Adrenal gland (tissue), 19 donors: ENCODE measurements at places on chromosomes 1 and 21. TPM values are rescaled to one million over a fixed set of nuclear protein-coding genes. Genes with fewer than 3 reads are reported as not detected.
A peak's percentile ranks its signal among the peaks of the same experiment; 100 is the strongest.

DNA sequence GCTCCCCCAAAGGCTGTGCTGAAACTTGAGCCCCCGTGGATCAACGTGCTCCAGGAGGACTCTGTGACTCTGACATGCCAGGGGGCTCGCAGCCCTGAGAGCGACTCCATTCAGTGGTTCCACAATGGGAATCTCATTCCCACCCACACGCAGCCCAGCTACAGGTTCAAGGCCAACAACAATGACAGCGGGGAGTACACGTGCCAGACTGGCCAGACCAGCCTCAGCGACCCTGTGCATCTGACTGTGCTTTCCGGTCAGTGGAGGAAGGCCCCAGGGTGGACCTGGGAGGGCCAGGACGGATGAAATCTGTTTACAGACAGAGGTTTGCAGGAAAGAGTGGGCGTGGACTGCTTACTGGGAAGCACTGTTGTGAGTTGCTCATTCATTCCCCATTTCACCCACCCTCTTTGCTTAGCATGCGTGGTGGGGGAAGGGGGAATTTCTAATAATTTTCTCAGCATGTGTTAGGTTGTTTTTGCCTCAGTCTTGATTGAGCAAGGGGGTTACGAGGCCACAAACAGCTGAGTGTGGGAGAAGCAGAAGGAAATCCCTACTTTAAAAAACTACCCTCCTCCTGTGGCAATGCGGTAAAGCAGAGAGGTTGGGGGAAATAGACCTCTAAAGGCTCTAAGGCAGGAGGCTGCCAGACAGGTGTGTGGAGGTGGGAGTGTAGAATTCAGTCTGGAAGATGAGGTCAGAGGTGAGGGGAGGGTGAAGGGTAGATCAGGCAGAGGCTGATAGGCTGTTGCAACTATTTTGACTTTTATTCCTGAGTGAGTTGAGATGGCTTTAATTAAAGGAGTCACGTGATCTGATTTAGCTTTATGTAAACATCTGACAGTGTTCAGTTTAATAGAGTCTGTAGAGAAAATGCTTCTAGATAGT lies 1.3 kb downstream of the FCGR2A start:
- peak; percentile 45 for DNase-seq

- DNase-seq, result no peak
Measured at GRCh38 chr1:247407180-247407616, 8.8 kb upstream of the NLRP3 start.

DNA sequence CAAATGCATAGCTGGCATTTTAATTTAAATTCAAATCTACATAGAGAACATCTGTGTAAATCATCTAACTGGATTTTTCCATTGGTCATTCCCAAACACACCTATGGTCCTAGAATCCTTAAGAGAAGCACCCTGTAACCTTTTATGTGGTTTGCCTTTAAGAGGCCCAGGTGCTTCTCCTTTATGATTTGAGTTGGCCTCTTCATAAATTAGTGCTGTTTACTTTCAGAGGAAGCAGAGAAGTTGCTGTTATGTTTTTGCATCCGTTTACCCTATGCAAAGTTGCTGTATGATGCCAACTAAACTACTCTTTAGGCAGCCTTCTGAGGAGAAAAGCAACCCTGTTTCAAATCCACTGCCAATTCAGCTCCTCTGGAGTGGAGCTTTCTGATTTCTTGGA lies 193.8 kb downstream of the HS2ST1 start:
- no peak for DNase-seq

AIM2 gene
- total RNA-seq, result 0.55 TPM
